Ecto neural progenitor cell (in vitro differentiated cells): ENCODE measurements at places on chromosomes 7 and 10.

GRCh38 chr10:52757773-52758172 lies 14.8 kb downstream of the MBL2 start:
- no peak for DNase-seq

DNA sequence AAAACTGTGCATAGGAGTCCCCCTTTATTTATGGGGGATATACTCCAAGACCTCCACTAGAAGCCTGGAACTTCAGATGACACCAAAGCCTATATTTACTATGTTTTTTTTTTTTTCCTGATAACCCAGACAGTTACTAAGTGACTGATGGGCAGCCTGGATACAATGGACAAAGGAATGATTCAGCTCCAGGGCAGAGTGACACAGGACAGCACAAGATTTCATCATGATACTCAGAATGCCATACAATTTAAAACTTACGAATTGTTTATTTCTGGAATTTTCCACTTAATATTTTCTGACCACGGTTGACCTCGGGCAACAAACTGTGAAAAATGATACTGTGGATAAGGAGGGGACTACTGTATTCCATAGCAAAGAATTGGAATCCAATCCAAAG lies 843.6 kb downstream of the PCDH15 start:
- no peak for DNase-seq

GRCh38 chr7:87140271-87140748 lies 11.9 kb upstream of the DMTF1 start:
- DNase-seq = no peak

DNA sequence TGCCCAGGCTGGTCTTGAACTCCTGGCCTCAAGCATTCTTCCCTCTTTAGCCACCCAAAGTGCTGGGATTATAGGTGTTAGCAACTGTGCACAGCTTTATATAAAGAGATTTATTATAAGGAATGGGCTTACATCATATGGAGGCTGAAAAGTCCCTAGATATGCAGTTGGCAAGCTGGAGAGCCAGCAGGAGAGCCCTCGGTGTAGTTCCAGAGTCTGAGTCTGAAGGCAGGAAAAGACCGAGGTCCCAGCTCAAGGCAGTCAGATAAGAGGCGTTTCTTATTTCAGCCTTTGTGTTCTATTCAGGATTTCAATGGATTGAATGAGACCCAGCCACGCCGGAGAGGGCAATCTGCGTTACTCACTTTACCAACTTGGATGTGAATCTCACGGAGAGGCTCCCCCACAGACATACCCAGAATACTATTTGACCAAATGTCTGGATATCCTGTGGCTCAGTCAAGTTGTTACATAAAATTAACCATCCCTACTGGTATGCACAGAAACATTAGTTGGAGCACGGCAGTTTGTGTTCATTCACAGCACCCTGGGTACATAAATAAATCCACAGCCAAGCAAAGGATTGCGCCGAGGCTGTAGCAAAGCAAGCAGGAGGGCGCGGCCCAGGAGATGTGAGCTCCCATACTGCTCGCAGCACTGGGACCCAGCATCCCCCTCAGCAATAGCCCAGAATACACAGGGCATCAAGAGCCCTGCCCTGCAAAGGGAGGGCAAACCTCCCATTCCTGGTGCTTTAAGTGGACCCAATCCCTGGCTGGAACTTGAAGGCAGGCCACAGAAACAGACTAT lies 158.4 kb upstream of the ZNF32 start:
- DNase-seq = no peak

DNA sequence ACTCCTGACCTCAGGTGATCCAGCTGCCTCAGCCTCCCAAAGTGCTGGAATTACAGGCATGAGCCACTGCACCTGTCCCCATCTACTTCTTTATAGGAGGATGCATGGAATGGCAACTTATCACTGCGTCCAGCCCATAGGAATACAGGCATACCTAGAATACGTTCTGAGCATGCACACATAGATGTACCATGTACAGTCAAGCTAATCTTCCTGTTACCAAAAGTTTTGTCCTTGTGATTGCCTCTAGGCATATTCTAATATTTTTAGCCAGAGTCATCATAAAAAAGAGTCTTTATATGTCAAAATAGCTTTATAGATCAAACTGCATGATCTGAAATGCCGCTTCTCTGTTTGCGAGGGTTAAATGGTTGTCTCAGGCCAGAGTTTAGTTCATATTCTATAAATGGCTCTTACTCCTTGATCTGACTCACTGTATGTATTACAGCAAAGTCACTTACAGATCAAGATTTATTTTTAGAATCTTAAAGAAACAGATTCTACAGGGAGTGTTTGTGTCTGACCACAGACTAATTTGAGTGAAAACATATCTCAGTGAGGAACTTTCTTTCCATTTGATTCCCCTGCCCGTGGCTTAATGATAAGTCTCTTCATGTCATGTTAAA lies 210.9 kb downstream of the CREB5 start:
- DNase-seq = no peak

- no peak for DNase-seq
These were observed 90.4 kb downstream of the COBL start for GRCh38 chr7:51226063-51226755.

DNA sequence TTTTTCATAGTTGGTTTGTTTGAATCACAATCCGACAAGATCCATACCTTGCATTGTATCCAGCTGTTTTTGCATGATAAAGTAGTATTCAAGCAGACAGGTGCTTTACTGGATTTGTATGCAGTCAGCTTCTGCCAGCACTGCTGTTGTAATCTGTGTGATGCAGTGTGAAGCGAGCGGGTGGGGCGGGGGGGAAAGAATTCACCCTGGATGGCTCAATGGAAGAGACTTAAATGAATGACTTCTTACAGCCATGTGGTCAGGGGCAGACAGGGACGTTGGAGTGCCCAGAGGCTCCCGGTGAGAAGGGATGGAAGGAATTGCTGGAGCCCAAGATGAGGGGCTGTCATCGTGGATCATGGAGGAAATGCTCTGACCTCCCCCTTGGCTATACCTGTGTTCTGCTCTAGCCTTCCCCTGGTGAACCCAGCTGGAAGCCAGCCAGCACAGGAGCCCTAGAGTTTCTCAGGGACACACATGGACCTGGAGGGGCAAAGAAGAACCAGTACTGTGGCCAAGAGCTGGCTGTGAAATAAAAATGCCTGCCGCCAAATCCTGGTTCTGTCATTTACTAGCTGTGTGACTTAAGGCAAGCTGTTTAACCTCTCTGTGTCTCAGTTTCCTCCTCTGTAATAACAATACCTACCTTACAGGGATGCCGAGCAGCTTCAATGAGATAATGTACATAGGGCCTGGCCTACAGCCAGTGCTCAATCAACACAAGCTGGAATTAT lies 14.1 kb downstream of the NFE2L3 start:
- no peak for DNase-seq

GRCh38 chr10:48478980-48479811 lies 125.7 kb downstream of the ARHGAP22 start:
- DNase-seq = peak; percentile 36

DNA sequence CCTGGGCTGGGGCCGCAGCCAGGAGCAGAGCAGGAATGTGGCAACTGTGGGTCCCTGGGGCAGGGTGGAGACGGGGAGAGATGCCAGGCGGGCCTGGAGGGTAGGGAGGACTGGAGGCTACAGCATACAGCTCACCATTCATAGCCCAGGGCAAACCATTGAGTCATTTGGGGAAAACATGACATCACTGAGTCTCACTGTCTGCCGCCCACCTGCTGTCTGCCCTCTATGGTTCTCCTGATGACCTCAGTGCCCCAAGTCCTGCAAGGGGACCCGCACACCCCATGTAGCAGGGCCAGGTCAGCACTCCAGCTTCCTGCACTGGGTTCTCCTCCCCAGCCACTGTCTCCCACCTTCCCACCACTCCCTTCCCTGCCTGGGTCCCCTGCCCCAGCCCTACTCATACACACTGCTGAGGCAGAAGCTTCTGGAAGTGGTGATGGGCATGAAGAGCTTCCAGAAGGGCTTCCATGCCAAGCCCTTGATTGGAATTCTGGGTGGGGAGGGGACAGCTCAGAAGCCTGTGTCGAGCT lies 10.4 kb downstream of the CHST3 start:
- no peak for DNase-seq

DNA sequence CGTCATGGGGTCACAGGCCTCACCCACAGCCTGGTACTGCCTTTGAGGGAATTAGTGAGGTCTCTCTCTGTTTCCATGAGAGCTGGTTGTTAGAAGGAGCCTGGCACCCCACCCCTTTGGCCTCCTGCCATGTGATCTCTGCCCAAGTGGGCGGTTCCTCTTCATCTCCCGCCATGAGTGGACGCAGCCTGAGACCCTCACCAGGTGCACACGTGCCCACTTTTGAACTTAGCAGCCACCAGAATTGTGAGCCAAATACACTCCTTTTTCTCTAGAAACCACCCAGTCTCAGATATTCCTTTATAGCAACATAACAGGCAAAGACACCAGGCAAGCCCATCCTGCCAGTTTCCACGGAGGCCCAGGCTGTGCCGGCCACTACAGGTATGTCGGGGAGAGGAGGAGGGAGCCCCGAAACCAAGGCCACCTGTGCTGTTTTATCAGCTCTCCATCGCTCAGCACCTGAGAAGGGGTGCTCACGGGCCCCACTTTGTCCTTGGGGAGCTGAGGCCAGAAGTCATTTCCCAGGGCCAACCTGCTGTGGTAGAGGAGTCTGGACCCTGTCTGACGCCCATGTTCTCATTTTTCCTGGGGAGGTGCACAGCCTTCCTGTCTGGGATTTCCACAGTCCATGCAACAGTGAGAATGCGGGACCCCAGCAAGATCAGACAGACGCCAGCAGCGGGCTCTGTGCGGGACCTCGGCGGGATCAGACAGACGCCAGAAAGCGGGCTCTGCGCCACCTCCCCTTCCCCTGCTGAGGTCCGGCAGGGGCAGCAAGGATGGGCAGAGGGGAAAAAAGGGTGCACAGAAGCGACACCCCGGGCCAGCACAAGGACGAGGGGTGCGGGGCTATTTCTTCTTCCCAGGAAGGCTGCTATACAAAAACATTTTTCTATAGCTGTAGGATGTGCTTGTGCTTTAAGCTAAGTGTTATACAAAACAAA lies 220.5 kb downstream of the ELFN1 start:
- DNase-seq = no peak

GRCh38 chr10:127456122-127456521 lies 93.0 kb upstream of the NPS start:
- DNase-seq = no peak

DNA sequence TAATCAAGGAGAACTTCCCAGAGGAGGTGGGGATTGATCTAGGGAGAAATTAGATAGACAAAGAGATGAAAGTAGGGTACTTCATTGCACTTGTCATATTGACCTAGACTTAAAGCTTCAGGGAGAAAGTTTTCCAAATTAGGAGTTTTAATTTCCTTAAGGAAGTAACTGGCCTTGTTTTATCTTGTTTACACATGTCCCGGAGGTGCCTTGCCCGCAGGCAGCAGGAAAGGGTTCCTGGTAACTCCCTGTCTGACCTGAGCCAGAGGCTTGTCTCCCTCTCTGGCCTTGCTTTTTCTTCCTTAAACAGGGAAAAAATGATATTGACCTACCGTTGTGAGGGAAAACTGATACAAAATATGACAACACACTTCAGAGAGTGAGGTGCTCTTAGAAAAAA lies 181.6 kb downstream of the EVX1 start:
- DNase-seq = no peak

DNA sequence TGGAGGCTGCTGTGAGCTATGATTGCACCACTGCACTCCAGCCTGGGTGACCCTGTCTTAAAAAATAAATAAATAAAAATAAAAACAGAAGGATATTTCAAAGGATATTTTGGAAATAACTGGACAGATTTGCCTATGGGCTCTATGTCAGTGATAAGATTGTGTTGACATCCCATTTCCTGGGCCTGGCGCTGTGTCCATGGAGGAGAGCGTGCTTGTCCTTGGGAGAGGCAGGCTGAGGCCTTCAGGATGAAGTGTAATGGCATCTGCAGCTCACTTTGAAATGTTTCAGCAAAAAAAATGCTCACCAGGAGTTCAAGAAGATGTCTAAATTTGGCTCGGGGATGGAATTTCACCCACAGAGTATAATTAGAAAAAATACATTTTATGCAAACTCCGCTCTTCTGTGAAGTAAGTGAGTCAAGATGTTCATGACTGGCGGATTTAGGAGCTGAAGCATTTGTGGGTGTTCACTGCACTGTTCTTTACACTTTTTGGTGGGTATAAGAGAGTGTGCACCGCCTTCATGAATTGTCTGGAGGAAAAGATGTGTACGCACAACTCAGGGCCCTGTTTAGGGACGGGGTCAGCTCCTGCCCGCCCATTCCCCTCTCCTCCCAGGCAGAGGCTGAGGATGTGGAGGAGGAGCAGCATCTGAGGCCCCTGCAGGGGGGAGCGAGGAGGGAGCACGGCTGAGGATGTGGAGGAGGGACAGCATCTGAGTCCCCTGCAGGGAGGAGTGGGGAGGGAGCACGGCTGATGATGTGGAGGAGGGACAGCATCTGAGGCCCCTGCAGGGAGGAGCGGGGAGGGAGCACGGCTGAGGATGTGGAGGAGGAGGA lies 18.5 kb upstream of the FOXL3 start:
- no peak for DNase-seq

GRCh38 chr7:91151916-91152315 lies 112.3 kb upstream of the FZD1 start:
- no peak for DNase-seq

DNA sequence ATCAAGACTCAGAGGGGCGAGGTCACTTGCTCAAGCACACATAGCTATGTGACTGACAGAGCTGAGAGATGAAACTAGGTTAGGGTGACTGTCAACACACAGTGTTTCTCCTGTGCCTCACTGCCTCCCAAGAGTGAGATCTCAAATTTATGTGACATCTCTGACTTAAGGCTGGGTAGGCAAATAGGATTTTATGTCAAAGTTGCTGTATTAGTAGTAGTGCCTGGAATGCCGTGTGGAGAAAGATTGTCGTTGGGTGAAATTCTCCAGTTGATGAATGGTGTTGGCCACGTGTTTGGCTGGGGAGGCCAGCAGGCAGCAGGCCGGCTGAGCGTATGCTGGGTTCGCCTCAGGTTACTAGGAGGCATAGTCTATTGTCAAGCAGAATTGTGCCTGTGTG lies 148.3 kb upstream of the BMPER start:
- no peak for DNase-seq

GRCh38 chr10:90458054-90458453 lies 399.8 kb downstream of the HTR7 start:
- DNase-seq = no peak
